Right forelimb (tissue), 1 donor: ENCODE measurements at places on chromosomes 5 and 9.

DNA sequence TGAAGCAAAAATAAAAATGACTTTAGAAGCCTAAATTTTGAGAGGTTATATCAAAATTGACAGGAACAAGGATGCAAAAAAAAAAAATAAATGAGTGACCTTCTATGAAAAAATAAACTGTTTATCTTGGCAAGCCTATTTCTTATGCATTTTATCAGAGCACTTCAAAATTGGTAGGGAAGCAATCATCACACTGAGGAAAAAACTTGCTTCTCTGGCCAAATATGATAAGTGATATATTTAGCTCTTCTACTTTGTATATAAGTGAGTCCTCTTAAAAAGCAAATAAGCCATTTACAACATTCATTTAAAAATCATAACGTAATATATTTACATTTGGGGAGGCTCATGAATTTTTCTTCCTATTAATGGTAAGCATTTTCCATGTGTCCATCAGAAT, 287.1 kb downstream of the FBXL17 start:
- DNase-seq = no peak

GRCh38 chr5:24059006-24059405, 551.6 kb downstream of the PRDM9 start:
- no peak for DNase-seq

- DNase-seq = no peak
These were observed 37.5 kb downstream of the SLC44A1 start for GRCh38 chr9:105281926-105282325.

DNA sequence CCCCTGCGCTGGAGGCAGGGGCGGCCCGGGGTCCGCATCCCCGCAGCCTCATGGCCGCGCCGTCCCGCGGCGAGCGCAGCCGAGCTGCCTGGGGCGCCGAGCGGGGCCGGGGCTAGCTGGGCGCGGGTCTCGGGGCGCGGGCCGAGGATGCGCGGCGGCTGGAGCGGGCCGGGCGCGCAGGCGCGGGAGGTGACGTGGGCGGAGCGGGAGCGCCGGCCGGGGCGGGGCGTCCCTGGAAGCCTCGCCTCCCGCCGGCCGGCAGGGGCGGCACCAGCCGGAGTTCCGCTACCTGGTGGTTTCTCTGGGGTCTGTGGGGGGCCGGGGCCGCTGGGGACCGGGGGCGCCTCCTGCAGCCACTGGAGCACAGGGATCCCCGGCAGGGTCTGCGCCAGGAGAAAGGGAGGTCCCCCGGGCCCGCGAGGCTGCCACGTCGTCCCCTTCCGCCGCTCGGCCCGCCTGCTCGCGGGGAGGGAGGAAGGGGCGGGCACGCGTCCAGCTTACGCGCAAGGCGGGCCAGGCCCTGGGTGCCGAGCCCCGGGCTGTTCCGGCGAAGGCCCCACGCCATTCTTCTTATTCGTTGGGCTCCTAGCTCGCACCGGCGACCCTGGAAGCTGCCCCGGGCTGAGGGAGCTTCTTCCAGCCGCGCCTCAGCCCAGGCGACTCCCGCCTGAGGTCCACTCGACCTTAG, at the start of gene LPCAT1:
TSS of gene LPCAT1 (minus strand) at position 168 of the 688 bp plus-strand sequence. CDS start at position 52, 116 bp downstream.
- DNase-seq = peak; percentile 89

GRCh38 chr9:131650254-131650653, 89.6 kb downstream of the RAPGEF1 start:
- DNase-seq = no peak

DNA sequence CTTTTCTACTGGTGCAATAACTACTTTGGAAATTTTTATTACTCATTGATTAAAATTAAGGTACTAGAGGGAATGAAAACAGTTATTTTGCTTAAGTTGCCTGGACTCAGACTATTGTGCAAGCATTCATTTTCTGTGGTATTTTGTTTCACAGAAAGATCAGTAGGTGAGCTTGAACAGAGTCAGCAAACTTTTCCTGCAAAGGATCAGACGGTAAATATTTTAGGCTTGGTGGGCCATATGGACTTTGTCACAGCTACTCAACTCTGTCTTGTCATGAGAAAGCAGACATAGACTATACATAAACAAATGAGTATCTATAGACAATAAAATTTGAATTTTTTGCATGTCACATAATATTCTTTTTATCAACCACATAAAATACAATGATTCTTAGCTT, 1036.4 kb downstream of the NR2F1-AS1 start:
- no peak for DNase-seq

- no peak for DNase-seq
These were observed 317.0 kb upstream of the ADCY2 start for GRCh38 chr5:7078901-7079300.

GRCh38 chr9:120184266-120184665, 395.7 kb downstream of the CDK5RAP2 start:
- DNase-seq = no peak

- DNase-seq = no peak
These were observed 32.2 kb downstream of the LNPEP start for GRCh38 chr5:96968074-96968473.
